Stimulated activated CD8-positive, alpha-beta memory T cell treated with anti-CD3 and anti-CD28 coated beads, Interleukin-7, amount 100 ng/mL, for 24 hours (primary cell): ENCODE measurements at places on chromosomes 16 and 17.

DNA sequence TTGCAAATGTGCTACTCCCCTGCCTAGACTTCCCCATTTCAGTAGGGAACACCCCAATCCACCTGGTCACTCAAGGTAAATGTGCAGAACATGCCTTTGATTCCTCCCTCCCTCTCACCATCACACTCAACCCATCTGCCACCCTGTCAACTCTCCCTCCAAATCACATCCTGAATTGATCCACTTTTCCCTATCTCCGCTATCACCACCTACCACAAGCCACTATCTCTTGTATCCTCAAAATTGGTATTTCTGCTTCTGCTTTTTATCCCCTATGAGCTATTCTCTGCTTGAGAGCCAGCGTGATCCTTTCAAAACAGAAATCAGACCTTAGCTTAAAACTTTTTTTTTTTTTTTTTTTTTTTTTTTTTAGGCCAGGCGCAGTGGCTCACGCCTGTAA lies 5.4 kb upstream of the NOL11 start:
- no peak for DNase-seq

DNA sequence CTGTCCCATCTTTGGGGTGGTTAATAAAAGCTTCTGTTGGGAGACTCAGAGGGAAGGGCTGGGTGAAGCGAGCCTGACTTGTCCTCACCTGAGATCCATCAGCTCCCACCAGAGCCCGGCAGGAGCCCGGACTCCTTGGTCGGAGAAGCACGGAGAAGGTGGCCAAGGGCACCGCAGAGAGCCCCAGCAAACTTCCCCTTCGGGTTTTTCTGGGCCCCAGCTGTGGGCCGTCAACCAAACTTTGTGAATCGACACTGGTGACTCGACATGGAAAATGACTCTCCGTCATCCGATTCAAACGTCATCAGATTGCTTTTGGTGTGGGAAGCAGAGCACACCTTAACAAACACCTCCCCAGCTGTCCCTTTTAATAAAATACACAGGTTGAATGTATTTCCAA lies 21.4 kb downstream of the ENPP7 start:
- DNase-seq, result no peak

DNA sequence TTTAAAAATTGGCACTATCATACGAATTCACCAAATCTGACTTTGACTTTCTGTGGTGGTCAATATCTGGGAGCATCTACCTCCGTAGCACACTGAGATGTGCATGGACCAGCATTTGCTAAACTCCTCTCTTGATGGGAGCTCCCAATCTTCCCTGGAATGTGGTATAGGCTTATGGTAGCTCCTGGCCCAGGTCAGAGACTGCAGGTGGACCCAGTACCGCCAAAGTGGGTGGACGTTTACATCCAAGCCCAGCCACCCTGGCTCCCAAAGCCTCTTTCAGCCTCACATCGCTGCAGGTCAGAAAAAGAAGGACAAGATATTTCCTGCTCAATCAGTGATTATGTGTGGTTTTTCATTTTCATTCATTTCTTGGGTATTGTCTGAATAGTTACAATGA lies 43.1 kb upstream of the NKD1 start:
- DNase-seq, result no peak

GRCh38 chr17:29407856-29408255 lies 17.7 kb downstream of the TAOK1 start:
- no peak for DNase-seq

GRCh38 chr16:11264155-11264832 lies 4.8 kb downstream of the TNP2 start:
- no peak for DNase-seq

DNA sequence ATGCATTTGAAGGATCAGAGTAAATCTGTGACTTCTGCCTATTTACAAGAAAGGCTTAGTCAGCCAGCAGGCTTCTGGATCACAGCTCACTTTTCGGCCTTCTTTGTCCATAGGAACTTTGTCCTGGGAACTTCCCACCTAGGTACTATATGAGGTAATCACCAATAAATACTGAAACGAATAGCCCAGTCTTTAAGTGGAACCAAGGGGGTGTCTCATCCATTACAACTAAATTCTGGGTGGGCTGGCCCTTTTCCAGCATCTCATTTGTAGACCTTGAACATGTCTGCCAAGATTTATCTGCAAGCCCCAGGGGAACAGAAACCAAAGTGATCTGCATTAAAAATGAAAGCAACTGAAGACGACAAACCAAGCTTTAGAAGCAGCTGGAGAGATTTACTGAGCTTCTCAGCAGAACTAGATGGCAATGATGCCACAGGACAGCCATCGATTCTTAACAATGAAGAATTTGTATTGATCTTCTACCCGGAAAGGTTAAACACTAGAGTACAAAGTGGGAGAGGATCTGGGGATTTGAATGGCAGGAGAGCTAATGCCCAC lies 55.5 kb downstream of the SNX11 start:
- DNase-seq, result no peak

GRCh38 chr17:29091606-29092289 lies 48.8 kb downstream of the PIPOX start:
- DNase-seq, result no peak

GRCh38 chr16:88320947-88321634 lies 61.7 kb upstream of the ZNF469 start:
- no peak for DNase-seq

DNA sequence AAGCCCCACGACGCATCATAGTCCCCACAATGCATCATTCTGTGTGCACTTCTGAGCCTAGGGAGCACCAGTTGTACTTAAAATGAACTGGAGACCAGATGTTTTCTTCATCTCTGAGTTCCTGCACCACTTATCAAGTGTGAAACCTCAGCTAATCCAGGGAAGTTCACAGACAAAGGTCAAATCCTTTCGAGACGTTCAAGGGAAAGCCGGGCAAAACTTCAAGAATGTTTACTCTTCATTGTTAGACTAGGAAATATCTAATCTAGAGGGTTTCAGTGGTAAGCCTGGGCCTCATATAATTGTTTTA lies 4.6 kb upstream of the PMP22 start:
- DNase-seq, result no peak

- no peak for DNase-seq
Measured at GRCh38 chr16:12314653-12315185, 338.2 kb downstream of the SNX29 start.

DNA sequence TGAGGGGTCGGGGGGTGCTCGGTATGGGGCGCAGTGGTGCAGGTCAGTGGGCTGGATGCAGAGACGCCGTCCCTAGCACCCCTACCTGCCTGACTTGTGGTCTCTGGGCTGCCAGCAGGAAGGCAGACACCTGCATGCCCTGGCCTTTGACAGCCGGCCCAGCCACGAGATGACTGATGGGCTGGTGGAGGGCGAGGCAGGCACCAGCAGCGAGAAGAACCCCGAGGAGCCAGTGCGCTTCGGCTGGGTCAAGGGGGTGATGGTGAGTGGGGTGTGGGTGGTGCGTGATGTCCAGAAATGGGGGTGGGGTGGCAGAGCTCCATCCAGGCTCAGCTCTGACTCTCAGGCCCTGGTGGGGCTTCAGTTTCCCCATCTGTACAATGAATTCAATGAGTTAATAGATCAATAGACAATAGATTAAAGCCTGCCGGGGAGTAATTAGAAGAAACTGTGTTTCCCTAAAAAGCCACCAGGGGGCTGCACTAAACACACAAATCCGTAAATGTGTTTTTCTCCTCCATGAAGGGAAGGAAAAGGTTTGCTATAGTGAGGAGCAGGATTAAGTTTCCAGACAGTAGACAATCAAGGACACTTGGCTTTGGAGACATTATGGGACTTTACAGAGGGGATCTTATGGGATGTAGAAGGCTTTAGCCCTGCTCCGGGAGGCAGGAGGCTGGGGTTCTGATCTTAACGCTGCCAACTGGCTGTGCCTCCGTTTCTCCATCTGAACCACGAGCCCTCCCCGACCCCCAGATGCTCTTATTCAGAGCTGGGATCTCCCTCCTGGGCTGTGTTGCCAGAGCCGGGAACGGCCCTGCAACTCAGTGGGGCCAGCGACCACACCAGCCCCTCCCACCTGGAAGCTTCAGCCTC lies 2.2 kb downstream of the SLC12A3 start:
- no peak for DNase-seq

DNA sequence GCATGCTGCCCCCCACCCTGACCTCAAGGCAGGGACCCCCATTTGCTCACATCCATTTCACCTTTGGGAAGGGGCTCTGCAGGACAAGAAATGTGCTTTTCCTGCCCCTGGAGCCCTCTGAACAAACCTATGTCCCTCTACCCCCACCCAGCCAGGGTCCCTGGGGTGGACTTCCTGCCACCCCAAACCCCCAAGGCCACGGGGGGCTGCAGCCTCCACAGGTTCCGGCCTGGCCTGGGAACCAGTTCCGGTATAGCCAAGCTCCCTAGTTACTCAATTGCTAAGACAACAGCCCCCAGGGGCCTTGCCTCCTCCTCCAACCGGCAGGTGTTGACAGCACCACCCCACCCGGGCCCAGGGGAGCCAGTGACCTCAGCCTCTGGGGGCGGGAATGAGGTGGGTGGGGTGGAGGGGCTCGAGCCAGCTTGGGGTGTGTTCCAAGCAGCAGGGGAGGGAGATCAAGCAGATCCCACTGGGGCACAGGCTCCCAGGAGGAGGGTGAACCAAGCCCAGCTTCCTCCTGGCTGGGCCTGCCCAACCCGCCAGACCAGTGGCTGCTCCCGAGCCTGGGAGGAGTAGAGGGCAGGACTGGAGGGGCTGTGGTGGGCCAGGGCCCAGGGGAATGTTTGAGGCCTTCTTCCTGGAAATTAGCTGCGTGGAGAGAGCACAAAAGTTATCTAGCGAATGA lies 6.6 kb downstream of the PNMT start:
- DNase-seq, result no peak

DNA sequence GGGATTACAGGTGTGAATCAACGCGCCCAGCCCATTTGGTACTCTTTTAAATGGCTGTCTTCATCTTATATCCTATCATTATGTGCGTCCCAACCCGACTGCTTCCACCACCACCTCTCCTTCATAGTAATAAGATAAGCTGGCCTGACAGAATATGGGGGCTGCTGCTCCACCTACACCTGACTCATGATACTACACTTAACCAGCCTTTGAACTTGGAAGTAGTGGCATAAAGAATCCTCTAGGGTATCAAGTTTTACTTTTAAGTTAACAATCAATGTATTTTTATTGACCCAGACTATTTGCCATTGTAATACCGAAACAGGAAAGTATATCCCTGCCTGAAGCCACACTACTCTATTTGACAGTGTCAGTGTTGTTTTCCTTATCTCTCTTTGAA lies 18.8 kb downstream of the PDZD9 start:
- no peak for DNase-seq

- DNase-seq, result no peak
Measured at GRCh38 chr16:89507214-89507833, 879 bp upstream of the SPG7 start.

DNA sequence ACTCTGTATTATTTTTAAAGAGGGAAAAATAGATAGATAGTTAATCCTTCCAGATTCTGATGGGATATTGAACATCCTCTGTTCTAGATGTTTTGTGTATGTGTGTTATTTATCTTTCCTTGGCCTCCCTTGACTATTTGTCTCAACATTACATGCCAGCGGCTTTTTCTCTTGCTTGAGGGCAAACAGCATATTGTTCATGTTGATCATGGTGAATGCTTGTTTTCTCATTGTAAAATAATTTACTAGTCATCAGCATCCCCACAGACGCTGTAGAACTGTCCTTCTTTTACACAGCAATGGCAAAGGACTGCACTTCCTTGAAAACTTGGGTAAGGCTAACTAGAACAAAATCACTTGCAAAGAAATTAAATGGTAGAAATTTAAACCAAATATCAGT lies 1376.4 kb upstream of the GOT2 start:
- no peak for DNase-seq

- no peak for DNase-seq
Measured at GRCh38 chr17:2808367-2809335, 12.4 kb downstream of the RAP1GAP2 start.

DNA sequence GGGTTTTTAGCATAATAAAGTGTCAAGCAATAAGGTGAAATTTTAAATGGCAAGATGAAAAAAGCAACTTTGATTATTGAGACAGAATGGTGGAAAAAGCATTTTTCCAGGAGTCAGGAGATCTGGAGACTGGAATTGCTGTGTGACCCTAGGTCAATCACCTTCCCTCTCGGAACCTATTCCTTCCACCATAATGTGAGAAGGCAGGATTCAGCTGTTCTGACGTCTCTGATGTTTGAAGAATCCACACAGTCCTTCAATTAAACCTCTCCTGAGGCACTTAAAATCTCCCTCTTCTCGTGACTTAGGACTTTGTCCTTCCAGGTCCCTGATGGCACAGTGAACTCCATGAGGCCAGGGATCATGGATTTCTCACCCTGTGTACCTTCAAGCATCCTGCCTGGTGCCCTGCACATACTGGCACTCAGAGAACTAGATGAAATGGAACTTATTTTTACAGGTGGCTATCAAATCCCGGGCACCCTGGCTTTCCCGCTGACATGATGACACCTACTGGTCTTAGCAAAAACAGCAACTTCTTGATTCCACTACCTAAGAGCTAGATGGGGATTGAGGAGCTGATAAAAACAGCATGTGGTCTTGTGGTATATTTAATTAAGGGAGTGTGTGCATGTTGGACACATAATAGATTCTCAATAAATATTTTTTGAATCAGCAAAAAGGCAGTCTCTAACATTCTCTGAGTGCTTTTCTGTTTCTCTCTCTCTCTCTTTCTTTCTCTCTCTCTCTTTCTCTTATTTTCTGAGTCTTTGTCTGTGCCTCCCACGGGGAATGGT lies 2.3 kb upstream of the CCDC182 start:
- DNase-seq, result no peak

- no peak for DNase-seq
Measured at GRCh38 chr17:58383892-58384462, 32.0 kb upstream of the SUPT4H1 start.

GRCh38 chr17:39703913-39704312 lies 4.0 kb downstream of the ERBB2 start:
- DNase-seq, result no peak

- peak; percentile 68 for DNase-seq
Measured at GRCh38 chr17:32319548-32319905, 22.4 kb downstream of the C17orf75 start.

DNA sequence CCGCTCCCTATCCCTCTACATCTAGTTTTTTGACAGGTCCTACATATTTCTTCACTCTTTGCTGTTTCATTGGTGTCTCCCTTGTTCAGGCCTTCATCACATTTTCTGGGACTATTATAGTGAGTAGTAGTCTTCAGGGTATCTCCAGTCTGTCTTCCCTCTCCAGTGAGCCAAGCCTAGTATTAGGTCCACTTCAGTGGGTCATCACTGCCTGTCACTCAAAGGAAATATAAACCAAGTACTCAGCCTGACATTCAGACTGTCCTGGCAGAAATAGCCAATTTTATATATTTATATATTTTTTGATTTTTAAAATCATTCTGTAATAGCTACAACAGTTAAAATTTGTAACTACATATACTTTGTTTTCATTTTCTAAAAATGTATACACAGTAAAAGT lies 137.8 kb downstream of the CYB561 start:
- no peak for DNase-seq

DNA sequence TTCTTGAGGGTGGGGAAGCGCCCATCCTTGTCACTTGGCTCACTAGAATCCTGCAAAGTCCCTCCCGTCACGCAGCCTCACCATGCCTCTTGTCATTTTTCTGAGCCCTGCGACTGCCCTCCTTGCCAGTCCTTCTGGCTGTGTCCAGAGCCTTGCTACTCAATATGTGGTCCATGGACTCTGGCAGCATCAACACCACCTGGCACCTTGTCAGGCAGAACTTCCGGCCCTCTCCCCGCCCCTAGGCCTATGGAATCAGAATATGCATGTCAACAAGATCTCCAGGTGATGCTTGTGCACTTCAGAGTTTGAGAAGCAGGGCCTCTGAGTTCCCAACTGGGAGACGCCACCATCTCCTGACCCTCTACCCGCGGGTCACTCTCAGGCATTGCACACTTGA lies 12.1 kb downstream of the PIMREG start:
- no peak for DNase-seq

GRCh38 chr16:17348826-17349225 lies 121.9 kb downstream of the XYLT1 start:
- no peak for DNase-seq
